ENCODE measurements at places on chromosomes 4 and X.

DNA sequence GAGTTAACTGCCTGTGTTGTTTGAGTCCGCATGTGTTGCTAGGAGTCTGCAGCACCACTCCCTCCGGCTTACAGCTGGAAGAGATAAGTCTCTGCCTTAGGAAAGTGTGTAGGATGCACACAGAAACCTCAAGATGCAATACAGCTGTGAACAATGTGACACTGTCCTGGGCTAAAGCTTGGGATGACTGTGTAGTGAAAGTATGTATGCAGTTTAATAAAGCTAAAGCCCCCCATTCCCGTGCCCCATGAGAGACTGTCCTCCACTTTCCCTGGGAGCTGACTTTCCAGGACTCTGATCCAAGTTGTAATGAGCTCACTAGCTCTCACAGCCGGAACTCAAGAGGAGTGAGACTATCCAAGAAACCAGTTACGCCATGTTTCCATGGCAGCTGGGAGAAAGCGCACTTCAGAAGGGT is 156.6 kb upstream of the FTHL17 start:
- no peak for DNase-seq

DNA sequence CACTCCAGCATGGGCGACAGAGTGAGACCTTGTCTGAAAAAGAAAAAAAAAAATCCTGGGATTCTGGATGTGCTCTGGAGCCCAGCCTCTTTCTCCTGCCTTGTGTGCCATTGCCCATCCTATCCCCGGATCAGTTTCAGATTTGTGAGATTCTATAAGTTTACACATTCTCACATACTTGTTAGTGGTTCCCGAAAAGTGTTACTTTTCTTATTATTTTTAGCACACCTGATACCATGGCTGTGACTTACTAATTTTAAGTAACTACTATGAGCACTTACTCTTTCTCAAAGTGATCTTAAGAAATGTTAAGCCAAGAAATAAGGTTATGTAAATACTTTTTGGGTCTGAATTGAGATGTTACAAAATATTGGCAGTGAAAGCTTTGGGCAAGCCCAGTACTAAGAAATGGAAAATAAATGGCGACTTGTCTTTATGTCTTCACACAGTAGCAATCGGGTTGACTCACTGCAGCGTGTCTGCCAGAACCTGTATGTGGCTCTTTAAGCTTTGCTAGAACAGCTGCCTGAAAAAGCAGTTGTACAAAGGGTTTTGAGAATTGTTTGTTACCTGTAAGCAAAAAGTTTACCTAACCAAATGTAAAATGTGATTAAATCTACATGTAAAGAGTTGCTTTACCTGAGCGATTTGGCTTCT is 118.7 kb downstream of the KLHL8 start:
- DNase-seq: no peak

GRCh38 chr4:8201321-8201781 is 2.3 kb downstream of the SH3TC1 start:
- DNase-seq: no peak

GRCh38 chrX:14864631-14865030 is 8.2 kb downstream of the FANCB start:
- DNase-seq: no peak

- no peak for DNase-seq
These were observed 16.3 kb upstream of the MBNL3 start for GRCh38 chrX:132505116-132505515.

- no peak for DNase-seq
These were observed 195.3 kb downstream of the QDPR start for GRCh38 chr4:17316566-17316965.

- DNase-seq: no peak
These were observed 9.3 kb downstream of the MXD4 start for GRCh38 chr4:2252530-2253091.

DNA sequence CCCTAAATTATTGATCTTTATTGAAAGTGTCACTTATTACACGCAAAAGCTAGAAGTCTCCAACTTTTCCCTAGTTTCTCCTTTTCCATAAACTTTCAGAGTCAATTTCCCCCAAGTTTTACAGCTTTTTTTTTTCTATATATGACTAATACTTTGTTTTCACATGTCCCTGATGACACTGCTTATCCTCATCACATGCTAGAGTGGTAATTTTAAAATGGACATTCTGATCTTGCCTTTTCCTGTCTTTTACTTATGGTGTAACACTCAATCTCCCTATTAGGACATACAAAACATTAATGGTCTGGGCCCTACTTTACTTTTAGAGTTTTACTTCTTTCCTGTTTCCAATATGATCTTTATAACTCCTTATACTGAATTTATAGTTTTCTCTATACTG is 112.6 kb downstream of the ANK2 start:
- DNase-seq: no peak

DNA sequence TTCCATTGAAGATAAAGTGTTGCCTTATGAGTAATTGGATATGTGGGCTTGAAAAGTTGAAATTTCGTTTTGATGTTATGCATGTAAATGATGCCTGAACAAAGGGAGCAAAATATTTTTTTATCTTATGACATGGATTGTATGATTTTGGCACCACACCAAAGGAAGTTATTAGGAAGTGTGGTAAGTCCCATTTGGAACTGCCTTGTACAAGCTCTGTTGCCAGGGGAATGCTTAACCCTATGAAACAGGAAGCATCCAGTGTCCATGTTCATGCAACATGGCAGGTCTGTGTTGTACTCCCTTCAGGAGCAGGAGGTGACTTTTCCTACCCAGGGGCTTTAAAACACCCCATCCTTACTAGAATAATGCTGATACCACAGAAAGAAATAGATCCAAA is 13.2 kb downstream of the SMPX start:
- DNase-seq: no peak

GRCh38 chrX:43586830-43587229 is 69.3 kb upstream of the MAOA start:
- no peak for DNase-seq

DNA sequence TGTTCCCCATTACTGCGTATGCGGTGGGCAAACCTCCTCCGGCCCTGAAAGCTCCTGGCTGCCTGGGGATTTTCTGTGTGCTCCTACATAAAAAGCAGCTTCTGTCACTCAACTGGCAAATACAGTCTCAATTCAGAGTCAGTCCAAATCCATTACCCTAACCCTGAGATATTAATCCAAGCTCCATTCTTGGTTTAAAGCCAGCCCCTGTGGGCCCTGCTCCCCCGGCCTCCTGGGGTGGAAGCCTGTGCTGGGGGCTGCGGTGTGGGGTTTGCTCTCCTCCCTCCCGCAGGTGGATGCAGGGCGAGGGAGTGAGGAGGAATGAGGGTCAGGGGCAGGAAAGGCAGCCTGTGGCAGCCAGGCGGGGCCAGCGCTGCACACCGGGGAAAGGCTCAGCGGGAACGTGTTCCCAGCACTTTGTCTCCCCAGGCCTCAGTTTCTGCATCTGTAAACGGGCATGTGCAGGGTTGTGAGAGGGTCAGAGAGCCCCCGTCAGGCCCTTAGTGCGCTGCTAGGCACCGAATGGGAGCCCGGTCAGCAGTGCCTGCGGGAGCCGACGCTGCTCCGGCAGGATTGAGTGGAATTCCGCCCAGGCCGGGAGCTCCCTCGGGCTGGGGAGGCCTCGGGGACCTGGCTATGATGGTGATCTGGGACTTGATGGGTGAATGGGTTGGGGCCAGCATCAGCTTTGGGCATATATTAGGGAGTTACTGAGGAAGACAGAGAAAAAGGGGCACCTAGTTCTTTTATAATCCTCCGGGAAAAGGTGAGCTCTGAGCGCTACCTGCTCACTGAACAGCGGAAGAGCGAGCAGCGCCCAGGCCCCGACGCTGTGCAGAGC is 6.3 kb upstream of the RGS12 start:
- DNase-seq: no peak

- DNase-seq: no peak
These were observed 145.4 kb upstream of the HUWE1 start for GRCh38 chrX:53831662-53832635.

GRCh38 chr4:144614850-144615585 is 30.9 kb upstream of the HHIP start:
- no peak for DNase-seq

- DNase-seq: no peak
These were observed 41.1 kb downstream of the PPP3CA start for GRCh38 chr4:101306225-101306624.

DNA sequence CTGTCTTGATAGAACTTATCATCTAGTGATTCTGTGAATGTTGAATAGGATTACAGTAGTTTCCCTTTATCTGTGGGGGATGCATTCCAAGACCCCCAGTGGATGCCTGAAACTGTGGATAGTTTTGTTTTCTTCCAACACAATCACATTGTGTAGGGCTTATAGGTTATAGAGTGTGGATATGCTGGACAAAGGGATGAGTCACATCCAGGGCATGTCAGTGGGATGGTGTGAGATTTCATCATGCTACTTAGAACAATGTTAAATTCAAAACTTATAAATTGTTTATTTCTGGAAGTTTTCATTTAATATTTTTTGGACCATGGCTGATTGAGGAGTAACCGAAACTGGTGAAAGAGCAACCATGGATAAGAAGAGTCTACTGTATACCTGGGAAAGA is 432.3 kb upstream of the ATOH1 start:
- DNase-seq: no peak

GRCh38 chr4:89056292-89056952 is 563 bp downstream of the FAM13A start:
- DNase-seq: no peak

Measured in stimulated activated CD8-positive, alpha-beta memory T cell treated with anti-CD3 and anti-CD28 coated beads, Interleukin-2, amount 100 ng/mL, for 1 hour (primary cell).